Daoy (cell line): ENCODE measurements at places on chromosomes 1 and 21.

- DNase-seq = no peak
Measured at GRCh38 chr1:82391712-82392111, 591.0 kb downstream of the ADGRL2 start.

GRCh38 chr1:201191653-201192260 is 1.1 kb downstream of the IGFN1 start:
- DNase-seq = peak; percentile 93

- no peak for DNase-seq
Measured at GRCh38 chr1:33241866-33242265, 14.4 kb upstream of the ZNF362 start.

DNA sequence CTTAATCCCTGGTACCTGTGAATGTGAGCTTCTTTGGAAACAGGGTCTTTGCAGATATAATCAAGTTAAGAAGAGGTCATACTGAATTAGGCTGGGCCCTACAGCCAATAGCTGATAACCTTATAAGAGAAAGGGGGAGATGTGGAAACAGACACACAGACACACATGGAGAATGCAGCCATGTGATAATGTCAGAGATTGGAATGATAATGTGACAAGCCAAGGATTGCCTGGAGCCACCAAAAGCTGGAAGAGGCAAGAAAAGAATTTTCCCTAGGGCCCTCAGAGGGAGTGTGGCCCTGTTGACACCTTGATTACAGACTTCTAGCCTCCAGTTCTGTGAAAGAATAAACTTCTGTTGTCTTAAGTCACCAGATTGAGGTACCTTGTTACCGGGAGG is 114.5 kb upstream of the SOD1 start:
- no peak for DNase-seq

GRCh38 chr1:202159534-202160371 is 649 bp downstream of the PTPN7 start:
- no peak for DNase-seq

DNA sequence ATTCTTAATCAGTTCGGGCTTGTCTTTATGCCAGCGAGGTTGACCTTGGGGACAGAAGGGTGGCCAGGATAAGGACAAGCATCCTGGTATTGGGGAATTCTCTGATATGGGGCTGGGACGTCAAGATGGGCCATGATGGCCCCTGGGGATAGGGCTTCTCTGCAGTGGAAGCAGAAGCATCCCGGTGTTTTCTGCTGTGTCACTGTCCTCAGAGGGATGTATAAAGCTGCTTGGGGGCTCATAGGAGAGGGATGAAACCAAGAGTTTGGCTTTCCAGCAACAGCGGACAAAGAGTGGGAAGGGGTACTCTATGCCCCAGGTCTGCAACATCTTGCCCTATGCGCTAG is 1.4 kb upstream of the ATP1B1 start:
- DNase-seq = no peak

- no peak for DNase-seq
Measured at GRCh38 chr1:89998306-89998705, 3.4 kb downstream of the ZNF326 start.

GRCh38 chr1:20685741-20686140 is 24.6 kb upstream of the DDOST start:
- no peak for DNase-seq

DNA sequence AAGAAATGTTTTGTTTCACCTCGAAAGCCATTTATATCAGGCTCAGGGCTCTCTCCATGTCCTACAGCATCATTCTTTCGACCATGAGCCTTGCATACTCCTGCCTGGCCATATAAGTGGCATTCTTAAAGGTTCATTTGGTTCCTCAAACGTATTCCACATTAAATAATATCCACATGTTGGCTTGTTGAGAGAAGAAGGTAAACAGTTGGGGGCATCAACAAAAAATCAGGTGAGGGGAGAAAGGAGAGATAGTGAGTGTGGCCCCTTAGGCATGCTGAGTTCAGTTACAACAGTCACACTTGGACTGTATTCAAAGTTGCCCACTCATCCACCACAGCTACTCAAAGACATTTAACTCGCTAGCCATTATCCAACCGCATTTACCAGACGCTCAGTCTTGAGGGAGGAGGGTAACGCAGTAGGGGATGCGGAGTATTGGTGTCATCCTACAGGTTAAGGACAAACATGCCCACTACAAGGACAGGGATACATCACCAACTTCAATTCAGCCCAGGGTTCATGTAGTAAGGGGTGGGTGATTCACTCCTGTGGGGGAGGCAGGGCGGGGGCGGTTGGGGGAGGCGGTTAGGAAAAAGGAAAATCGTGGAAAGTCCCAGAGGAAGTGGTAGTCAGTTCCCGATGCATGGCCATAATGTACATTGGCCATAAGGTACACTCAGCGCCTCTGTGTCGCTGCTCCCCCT is 1.4 kb downstream of the ZNF697 start:
- peak; percentile 96 for DNase-seq

DNA sequence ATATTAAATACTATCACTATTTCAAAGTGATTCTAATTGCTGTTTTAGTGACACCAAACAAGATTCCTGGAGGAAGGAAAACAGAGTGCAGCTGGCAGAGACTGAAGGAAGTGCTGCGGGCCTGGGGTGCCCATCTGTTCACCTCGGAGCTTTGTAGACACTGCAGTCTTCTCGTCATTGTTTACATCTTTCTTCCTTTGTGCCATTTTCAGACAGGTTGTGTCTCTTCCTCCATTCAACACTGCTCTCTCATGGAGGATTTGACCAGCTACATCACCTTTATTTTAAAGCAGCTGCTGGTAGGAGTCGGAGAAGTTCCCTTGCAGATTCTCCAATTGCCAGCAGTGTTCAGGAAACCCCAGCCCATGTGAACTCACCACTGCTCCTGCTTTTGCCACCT is 37.3 kb downstream of the ABCA4 start:
- no peak for DNase-seq

DNA sequence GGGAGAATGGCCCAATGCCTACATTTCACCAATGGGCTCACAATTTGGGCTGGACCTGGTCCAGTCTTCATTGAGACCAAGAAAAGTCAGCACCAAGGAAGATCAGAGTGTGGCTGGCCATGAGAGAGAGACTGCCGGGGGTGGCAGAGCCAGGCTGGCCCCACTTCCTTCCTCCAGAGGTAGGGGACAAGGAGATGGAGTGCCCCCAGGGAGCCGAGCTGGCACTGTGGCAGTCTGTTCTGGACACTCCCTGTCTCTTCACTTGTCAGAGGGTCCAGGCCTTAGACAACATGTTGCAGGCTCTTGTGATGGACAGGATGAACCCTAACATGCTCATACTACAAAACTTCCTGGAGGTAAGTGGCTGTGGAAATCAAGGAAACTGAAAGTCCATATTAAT is 27.7 kb downstream of the INAVA start:
- DNase-seq = no peak

GRCh38 chr1:22434717-22435116 is 16.9 kb upstream of the ZBTB40 start:
- no peak for DNase-seq

- DNase-seq = peak; percentile 20
Measured at GRCh38 chr1:231194843-231195516, 33.1 kb downstream of the TRIM67 start.

DNA sequence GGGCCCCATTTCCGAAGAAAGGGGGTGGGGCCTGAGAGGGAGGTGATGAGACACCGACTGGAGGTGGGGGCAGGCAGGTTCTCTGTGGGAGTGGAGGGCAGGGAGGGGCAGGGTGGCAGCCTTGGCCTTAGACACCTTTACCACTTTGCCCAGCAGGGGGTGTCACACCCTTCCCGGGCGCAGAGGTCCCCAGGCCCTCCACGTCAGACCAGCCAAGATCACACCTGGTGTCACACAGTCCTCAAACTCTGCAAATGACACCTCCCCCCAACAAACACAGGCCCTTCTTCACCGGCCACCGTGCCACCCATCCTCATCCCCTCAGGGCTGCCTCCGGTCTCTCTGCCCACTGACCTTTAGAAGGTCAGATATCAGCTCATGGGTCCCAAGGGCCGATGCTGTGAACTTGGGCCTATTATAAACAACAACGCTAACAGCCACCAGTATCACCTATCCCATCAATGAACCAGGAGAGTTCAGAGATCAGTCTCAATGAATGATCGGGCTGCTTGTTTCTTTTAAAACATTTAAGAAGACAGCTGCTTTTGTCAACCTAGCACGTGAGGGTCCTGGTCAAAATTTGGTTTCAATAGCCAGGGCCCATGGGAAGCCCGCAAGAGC is 103.9 kb downstream of the CASZ1 start:
- peak; percentile 55 for DNase-seq

GRCh38 chr1:177977141-177977540 is 7.3 kb upstream of the SEC16B start:
- no peak for DNase-seq

- peak; percentile 31 for DNase-seq
Measured at GRCh38 chr1:240152611-240153297, 61.1 kb downstream of the FMN2 start.

GRCh38 chr1:197063212-197063611 is 3.8 kb downstream of the F13B start:
- no peak for DNase-seq

DNA sequence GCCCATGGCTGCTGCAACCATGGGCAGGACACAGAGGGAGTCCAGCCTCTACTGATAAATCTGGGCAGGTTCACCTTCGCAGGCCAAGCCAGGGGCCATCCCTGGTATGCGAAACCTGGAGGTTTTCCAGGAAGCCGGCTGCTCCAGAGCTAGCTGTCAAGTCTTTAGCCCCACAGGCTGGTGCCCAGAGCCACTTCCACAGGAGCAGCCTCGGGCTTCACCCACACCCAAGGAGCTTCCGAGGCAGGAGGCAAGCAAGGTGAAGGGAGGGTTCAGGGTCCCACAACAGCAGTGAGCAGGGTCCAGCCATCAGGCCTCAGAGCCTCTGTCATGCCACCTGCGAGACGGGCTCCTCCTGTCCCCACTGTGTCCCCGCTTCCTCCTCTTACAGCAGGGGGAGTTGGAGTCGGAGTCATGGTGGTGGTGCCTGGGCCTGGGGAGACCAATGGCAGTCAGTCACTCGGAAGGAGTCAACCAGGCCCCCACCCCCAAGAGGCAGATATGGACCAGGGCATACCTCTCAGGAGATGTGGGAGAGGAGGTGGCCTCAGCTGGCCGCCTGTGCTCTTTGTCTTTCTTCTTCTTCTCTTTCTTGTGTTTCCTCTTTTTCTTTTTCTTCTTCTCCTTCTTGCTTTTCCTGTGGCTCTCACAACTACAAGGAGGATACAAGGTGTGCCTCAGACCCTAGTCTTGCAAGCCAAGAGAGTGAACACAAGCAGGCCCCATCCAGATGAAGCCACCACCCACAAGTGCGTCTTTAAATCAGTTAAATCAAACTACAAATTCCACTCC is 2.1 kb downstream of the C1orf35 start:
- no peak for DNase-seq

DNA sequence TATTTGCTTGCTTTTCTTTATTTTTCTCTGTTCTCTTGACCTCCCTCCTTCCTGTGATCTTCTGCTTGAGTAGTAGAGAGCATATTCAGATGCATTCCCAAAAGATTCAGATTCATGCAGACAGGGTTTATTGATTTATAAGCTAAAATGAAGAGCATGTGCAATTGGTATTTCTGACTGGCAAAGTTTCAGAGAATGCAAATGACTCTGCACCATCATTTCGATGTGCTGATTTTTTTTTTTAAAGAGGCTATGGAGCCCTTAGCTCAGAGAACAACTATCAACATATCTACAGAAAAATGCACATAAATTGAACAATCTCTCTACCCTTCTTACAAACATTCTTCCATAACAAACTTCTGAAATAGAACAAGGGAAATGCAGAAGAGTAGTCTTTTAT is 312.0 kb downstream of the VAV3 start:
- DNase-seq = no peak

- DNase-seq = no peak
Measured at GRCh38 chr1:203136409-203137042, 9.0 kb downstream of the ADORA1 start.

DNA sequence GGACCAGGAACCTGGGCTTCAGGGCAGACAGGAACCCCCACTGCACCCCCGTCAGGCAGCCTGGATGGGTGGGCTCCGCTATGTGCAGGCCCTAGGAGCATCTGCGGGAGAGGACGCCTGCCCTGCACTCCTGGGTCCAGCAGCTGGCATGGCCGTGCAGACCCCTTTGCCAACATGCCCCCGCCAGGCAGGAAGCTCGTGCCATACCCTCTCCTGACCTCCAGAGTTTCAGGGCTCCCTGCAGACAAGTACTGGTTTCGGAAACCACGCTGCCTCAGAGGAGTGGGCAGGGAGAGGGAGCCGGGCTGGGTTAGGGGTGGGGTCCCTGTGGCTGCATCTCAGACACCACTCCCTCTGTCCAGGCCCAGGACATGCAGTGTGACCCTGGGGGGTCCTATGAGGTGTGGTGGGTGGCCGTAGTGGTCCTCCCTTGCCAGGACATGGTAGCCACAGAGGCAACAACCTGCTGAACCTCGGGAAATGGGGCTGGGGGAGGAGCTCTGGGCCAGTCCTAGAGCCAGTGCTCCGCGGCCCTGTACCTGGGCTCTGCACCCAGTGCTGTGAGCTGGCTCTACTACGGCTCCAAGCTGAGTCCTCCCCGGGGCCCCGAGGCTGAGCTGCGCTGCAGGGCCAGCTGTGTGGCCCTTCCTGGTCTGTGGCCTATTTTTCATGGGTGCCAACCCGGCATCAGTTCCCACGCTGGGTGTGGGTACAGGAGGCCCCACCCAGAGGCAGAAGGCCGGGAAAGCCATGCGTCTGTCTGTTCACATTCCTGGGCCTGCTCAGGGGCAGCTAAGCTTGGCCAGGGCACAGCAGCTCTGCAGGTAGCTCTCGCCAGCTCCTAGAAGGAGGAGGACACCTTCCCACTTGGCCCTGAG is 1.4 kb downstream of the PLEKHN1 start:
- DNase-seq = peak; percentile 5

DNA sequence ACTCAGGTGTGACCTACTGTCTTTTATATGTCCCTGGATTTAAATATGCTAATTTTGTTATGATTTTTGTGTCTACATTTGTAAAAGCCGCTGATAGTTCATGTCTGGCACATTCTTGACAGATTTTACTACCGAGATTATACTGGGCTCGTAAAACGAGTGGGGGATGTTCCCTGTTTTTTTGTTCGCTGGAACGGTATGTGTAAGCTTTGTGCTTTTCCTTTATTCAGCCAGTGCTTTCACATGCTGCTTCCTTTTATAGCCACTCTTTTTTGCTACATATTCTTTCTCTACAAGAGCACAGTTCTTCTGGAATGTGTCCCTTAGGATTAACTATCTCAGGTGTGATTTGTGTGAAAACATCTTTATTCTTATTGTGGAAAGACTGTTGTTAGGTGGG is 46.6 kb downstream of the ADARB1 start:
- DNase-seq = no peak

DNA sequence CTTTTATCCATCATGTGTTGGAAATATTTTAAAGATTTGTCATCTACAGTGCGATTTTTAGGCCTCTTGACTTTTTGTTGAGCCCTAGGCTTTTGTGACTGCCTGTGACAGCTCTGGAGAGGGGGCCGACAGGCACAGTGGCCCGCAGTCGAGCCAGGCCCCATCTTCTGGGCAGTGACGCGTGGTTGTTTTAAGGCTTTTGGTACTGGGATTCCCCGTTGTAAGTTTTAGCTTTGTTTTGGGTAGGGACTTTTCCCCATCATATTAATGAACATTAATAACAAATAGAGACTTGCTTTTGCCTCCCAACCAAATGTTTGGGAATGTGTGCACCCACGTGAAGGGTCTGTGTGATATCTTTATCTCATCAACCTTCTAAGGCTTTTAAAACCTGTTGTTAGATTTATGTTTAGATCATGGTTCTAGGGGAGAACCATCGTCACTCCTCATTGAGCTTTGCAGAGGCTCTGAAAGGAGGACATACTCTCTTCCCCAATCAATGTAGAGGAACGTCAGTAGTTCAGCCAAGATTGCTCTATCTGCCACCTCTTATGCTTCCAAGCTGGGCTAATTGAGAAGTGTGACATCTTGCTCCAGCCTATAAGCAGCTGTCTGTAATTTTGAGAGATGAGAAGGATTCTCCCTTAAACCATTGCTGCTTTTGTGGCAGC is 34.6 kb downstream of the MAPKAPK2 start:
- DNase-seq = no peak
